Cardiac muscle cell (in vitro differentiated cells and primary cell): ENCODE measurements at places on chromosomes 2 and 18. TPM values are rescaled to one million over a fixed set of nuclear protein-coding genes. Genes with fewer than 3 reads are reported as not detected.
A peak's percentile ranks its signal among the peaks of the same experiment; 100 is the strongest.

The PLB1 gene
- total RNA-seq = 0.39 and 1.2 TPM in 2 replicates

The PLGLB1 gene
- 0.92 and 2.7 TPM in 2 replicates for total RNA-seq

The SERPINB4 gene
- not detected in 2 replicates for total RNA-seq

The ACMSD gene
- not detected in 2 replicates for total RNA-seq

The NCKAP5 gene
- 0.21 and 13.6 TPM in 2 replicates for total RNA-seq

The UGT1A10 gene
- total RNA-seq = not detected in 2 replicates

The STPG4 gene
- total RNA-seq = not detected in 2 replicates

The TUBA4B gene
- total RNA-seq = not detected in 2 replicates

GRCh38 chr2:44061876-44062275, 66.1 kb upstream of the LRPPRC start:
- DNase-seq = no peak

GRCh38 chr2:68411397-68412126, 46.5 kb downstream of the PLEK start:
- DNase-seq = peak; percentile 31

- DNase-seq = peak; percentile 89
Measured at GRCh38 chr2:188978291-188979081, 4.3 kb downstream of the COL3A1 start.

DNA sequence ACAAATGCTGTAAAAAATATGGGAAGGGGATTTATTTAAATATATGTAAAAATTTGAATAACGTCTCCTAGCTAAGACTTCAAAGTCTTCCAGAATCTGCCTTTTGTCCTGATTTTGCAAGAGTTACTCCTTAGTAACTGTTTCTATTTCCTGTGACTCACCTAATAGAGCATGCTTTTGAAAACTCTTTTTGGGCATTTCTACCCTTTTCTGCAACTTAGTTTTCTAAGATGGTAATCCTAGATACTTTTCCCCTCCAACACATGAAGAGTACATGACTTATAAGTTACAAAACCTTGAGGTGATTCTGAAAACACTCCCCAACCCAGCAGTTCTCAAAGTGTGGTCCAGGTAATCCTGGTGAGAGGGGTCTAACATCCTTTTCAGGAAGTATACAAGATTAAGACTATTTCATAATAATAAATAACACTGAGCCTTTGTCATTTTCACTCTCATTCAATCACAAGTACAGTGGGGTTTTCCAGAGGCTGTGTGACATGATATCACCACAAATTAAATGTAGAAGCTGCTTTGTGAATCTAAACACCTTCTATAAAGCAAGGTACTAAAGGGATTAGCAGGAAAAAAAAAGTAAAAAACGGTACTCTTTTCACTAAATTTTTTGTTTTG, 31.9 kb downstream of the PPP4R3B start:
- DNase-seq = no peak

DNA sequence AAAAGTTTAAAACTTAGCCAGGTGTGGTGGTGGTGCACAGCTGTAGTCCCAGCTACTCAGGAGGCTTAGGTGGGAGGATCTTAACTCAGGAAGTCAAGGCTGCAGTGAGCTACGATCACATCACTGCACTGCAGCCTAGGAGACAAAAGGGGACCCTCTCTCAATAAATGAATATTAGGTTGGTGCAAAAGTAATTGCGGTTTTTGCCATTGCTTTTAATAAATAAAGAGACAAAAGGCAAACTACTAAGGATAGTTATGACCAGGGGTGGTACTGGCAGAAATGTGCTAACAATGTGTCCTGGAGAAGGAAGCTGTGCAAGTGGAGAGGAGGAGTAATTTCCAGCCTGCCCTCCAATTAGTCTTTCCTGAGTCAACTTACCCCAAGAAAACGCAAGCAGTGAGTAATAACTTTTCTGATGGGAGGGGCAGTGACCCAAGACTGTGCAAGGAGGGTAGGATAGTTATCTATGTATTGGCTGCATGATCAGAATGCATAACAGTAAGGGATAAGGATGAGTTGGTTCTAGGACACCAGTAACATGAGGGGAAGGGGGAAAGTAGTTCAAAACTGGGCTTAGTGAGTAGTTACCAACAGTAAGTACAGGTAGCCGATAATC, 1.5 kb downstream of the EXOC6B start:
- no peak for DNase-seq

DNA sequence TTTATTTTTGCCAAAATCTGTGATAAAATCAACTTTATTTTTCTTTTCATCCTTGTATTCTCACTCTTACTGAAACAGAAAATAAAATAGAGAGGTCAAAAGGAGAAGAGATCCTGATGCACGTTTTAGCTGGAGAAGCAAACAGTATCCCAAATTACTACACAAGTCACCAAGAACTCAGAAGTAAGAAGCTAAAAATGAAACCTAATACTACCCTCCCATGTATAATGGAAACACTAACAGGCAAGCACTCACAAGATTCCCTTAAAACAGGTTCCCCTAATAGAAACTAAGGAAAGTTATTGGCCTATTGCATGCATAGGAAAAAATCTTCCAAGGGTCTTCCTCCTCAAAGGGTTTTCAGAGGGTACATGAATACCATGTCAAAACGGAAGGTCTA, 927.0 kb downstream of the ERBB4 start:
- no peak for DNase-seq

DNA sequence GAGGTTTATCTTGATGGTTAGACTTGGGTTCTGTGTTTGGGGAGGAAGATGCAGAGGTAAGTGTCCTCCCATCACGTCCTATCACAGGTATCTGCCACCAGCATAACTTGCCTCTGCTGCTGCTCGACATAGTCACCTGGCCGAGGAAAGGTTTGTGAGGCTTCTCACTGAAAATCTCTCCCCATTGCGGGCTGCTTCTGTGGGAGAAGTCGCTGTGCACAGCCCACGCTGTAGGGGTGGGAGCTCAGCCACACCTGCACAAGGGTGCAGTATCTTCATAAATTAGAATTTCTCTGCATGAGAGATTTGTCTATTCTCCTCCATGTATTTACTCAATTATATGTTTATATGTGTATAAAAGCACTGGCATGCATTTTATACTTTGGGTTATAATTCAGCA, 415.7 kb upstream of the MYT1L start:
- DNase-seq = no peak

DNA sequence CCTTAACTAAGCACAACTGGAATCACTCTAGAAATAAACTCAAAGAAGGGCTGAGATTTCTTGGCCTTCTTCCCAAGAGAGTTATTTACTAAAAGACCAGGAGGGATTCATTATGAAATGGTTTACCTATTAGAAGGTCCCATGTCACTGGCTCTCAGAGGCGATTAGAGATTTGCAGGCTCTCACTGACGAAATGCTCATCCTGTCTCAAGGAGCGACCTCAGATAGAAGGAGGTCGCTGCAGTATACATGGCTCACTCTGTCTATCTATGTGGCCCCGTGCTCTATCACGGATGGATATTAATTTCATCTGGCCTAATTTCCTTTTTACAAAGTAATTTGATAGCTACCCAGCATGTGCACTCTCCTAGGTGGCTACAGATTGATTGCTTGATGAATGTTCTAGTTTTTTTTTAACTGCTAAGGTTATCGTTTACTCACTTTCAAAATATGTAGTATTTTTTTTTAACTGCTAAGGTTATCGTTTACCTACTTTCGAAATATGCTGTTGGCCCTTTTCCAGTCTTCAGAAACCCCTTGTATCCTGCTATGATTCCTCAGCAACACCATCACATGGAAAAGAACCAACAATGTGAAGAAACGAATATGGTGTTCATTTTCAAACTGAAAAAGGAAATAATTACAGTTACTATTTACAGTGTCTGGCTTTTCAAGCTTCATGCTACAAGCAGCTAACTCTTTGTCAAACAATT, 9.1 kb downstream of the SMIM21 start:
- DNase-seq = no peak

GRCh38 chr18:72155327-72155726, 388.8 kb downstream of the CBLN2 start:
- DNase-seq = no peak

DNA sequence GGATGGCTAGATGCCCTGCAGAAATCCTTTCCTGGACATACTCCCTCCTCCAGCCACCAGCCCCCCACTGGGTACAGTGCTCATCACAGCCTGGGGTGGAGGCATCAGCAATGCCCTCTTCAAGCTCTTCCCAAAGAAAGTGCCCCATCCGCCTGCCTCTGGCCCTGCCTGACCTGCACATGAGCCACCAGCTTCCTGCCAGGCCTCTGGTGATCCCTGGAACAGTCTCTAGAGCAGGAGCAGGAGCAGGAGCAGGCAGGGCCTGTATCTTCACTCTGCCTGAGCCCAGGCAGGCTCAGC, 54.1 kb upstream of the CAB39 start:
- no peak for DNase-seq

GRCh38 chr2:143582046-143582747, 453.0 kb downstream of the ARHGAP15 start:
- peak; percentile 30 for DNase-seq

- DNase-seq = no peak
Measured at GRCh38 chr2:233365861-233366520, 11.7 kb downstream of the DGKD start.

DNA sequence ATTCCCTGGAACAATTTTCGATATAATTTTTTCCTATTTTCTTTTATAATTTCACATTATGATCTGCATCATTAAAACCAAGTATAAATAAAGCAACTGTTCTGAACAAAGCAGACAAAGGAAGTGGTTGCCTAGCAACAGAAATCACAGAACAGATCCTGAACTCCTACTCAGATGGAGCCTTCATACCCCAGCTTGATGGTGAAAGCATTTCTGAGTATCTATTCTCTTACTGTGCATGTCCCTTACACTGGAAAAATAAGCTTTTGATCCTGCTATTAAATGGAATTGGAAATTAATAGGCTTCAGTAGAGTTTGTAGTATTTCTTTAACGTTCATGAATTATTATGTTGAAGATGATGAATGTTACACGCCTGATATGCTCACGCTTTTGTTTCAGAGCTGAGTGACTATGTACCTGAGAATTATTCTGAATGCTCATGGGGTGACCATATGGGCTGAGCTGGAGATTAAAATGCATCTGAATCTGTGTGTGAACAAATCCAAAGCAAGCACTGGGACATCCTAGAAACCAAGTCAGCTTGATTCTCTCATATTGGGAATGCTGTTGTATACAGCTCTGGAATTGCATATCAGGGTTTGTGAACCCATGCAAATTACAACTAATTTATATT, 254.0 kb downstream of the KCNJ3 start:
- DNase-seq = no peak

DNA sequence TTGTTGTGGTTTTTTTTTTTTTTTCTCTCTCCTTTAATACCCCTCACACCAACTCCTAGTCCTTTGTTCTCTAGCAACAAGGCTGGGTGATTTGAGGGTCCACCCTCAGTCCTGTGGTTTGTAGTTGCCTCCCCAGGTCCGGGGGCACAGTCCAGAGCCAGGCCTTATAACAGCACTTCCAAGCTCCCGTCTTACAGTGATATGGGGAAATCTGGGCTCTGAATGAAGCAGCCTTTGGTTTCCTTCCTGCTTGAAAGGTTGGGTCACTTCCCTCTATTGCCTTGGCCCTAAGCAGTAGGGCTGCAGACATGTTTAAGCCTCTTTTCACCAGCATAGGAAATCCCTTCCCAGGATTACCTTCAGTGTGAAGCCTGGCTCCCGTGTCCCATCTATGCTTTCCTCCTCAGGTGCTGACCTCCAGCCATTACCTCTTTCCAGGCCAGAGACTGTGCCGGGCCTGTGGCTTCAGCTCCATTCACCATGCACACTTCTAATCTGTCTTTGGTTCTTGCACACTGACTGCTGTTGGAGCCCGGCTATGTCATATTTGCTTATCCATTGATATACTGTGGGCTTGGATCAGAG, 21.2 kb upstream of the NTSR2 start:
- no peak for DNase-seq
